ENCODE measurements at places on chromosomes 1 and 21.

GRCh38 chr1:172939475-172939874 is 111.3 kb downstream of the TNFSF18 start:
- no peak for DNase-seq

- DNase-seq = no peak
Observed at GRCh38 chr1:37666241-37666867, 26.0 kb upstream of the CDCA8 start.

DNA sequence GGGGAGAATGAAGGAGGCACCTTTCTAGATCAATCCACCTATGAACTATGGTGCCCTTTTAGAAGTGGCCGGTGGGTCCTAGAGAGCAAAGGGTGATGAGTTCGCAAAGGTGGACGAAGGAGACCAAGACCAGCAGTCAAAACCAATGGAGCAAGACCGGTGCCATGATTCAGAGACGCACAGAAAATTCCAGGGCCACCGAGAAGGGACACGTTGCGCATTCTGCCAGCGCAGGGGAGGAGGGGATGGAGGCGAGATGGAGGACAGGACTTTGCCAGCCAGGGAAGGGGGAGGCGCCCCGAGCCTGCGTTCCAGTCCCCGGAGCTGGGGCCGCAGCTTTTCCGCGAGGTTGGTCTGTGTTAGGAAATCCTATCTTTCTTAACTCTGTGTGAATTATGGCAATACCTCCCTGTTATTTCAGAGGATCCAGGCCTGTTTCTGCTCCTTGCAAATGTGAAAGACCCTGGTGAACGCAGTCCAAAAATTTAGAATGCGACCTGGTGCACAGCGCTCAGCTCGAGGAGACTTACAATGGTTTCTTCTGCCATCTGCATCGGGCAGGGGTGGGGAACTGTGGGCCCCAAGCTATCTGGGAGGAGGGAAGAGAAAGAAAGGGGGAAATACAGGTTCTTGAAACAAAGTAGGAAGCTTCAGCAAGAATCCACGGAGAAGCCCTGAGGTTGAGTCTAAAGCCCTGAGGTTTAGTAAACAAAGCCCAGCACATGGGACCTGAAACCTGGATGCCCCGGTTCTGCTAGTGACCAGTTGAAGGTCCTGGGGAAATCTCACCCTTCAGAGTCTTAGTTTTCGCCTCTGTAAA is 129.4 kb downstream of the MRPS6 start:
- no peak for DNase-seq

DNA sequence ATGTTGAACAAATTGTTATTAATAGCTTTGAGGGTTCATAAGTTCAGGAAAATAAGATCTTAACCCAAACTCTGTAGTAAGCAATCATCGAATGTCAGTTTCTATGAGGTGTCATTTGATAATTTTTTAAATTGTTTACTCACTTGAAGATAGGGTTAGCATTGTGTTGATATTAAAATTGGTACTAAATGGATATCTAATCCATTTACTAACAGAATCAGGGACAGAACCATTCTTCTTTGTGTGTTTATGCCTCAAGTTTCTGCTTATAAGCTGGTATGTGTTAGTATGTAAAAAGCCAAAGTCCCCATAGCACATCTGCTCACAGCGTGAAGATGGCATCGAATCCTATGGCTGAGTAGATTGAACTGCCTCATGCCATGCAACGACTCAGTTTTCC is 13.4 kb downstream of the DDR2 start:
- DNase-seq = no peak

DNA sequence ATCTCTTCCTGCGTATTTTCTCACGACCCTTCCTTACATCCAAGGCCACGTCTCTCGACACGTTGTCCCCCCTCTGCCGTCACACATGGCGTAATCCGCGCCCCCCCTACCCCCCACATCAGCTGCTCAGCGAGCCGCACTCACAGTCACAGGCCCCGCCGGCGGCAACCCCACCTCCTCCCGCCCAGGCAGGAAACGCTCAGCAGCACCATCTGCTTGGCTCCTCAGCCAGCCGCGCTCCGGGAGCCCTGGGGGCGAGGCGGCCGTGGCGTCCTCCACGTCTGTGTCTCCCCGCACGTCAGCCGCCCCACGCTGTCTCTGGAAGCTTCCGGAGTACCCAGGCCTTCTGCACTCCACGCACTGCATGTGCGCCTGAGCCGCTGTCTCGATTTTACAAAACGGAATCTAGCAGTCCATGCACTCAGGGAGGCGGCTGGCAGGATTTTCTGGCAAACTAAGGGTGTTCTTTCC is 64.6 kb downstream of the SIK1 start:
- DNase-seq = no peak

- no peak for DNase-seq
Observed at GRCh38 chr1:29057700-29058099, 66.0 kb downstream of the TMEM200B start.

- peak; percentile 67 for DNase-seq
Observed at GRCh38 chr21:45555557-45556301, 13.5 kb upstream of the SLC19A1 start.

DNA sequence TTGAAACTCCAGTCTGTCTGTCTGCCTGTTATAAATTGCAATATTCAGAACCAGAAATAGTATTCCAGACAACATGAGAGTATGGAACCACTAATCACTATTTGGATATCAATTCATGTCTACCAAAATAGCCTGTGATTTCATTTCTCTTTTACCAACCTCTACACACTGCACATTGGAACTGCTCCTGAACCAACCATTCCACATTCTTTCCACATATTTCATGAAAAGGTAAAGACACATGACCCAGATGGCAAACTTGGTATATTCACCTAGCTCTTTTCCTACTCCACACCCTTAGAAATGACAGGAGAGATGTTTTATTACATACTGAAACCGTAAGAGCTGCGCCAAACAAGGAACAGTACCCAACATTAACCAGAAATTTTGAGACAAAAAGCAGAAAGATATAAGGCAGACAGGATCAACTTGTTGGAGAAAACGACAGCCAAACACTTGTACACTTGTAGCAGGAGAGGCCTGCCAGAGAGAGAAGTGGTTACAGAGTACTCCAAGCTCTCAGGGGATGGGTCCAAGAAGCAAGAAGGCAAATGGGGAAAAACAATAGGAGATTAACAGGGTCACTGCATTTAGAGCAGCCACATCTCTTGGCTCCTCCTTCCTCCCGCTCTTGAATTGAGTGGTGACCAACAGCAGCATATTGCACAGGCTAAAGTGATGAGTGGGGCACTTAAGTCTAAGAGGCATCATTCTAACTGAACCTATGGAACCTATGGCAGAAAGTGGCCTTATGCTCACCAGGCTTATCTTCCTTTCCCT is 148.7 kb downstream of the SETD4 start:
- no peak for DNase-seq

DNA sequence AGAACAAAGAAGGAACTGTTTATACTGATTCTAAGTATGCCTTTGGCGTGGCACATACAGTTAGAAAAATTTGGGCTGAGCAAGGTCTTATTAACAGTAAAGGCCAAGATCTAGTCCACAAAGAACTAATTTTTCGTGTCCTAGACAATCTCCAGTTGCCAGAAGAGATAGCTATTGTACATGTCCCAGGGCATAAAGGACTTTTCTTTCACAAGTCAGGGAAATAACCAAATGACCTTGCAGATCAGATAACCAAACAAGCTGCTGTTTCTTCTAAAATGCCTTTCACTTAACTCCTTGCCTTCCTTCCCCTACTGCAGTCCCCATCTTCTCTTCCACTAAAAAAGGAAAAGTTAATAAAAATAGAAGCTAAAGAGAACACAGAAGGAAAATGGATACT is 4.0 kb downstream of the TEX50 start:
- no peak for DNase-seq

DNA sequence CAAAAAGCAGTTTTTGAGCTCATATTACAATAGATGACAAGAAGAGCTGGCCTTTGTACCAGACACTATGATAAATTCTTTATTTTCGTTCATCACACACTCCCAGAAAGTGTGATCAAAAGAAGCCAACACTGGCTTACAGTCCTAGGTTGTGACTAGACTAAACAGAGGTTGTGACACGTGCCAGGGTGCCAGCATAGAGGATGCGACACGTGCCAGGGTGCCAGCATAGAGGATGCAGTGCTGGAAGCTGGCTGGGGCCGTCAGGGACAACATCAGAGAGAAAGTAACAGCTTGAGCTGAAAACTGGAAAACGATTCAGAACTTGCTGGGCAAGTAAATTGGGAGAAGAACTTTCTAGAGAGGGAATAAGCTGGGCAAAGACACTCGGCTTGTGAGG is 2.2 kb downstream of the MTARC1 start:
- no peak for DNase-seq
